ENCODE measurements at places on chromosomes 5 and 9.

DNA sequence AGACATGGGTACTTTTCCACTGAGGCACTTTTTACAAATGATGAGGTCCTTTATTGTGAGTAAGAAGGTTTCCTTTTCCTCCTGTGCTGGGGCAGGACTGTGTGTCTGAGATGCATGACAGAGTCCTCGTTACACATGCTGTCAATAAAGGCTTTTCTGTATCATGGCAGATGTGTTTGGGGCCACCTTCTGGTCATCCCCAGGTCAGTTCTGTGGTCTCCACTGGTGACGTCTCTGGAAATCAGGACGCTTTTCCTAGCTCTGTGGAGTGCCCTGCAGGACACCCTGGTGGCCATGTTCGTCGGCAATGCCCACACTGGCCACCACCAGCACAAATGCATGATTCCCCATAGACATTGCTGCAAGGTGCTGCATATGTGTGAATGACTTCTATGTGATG is 2.8 kb downstream of the CMBL start:
- DNase-seq: no peak

DNA sequence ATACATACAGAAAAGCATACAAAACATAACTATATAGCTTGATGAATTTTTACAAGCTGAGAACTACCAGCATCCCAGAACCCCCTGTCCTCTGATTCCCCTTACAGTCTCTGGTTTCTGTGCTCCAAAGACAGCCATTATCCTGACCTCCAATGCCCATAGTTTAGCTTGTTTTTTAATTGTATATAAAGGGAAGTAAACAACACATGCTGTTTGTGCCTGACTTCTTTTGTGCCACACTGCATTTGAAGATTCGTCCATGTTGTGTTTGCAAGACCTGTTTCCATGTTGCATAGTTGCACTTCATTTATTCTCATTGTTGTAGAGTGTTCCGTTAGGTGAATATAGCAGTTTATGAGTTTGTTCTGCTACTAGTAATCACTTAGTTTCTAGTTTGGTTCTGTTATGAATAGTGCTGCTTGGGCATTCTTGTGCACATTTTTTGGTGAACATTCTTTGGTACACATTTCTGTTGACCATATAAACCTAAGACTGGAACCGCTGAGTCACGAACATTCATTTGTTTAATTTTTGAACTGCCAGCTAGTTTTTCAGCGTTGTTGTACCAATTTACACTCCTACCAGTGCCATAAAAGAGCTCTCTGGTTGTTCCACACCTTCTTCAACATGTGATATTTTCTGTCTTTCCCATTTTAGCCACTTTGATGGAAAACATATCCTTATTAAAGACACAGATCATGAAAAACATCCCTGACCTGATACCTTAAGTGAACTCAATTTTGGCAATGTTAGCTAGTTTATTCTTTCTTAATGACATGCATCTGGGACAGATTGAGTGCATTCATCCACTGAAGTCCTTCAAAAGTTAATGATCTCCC is 78.1 kb upstream of the ANXA1 start:
- no peak for DNase-seq

DNA sequence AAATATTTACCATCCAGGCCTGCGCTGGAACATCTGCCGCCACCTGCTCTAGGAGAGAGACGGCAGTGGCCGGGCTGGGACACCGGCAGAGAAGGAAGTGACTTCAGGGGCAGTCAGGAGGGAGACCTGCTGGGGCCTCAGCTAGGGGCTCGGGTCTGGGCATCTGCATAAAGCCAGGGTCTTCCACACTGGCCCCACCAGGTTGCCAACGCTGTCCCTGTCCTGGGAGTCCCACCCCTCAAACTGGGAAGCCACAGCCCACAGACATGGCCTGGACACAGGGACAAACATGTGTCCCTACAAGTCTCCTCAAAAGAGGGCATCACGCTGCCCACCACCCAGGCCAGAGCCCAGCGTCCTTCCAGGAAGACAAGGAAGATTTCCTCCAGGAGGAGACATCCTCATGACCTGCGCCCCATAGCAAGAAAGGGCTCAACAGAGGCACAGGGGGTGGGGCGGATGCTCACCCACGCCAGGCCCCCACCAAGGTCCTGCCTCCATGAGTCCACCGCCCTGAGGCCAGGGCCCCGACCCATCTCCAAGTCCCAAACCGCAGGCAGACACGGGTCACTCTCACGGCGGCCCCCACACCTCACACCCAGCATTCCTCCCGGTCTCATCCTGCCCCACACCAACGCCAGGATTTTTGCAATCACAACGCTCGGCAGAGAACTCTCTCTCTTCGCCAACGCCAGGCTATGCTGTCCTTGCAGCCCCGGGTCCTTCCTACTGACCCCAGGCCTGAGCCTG is 9.0 kb downstream of the VAV2 start:
- DNase-seq: no peak

DNA sequence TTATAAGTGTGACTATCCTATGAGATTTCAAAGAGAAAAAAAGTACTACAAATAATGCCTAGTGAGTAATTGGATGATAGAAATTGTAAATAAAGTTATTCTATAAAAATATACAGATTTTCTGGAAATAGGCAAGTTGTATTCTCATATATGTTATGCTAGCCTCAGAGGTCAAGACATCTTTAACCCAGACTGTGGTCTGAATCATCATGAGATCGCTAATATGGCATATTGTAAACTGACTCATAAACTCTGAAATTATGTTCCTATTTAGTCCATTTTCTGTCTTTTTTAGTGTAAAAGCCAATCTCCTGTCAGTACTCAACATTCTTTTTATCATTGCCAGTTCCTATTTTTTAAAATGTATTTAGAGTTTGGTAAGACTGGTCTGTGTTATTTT is 14.2 kb downstream of the LOX start:
- no peak for DNase-seq

- DNase-seq: no peak
These were observed 340.3 kb downstream of the CWC27 start for GRCh38 chr5:65108786-65109743.

DNA sequence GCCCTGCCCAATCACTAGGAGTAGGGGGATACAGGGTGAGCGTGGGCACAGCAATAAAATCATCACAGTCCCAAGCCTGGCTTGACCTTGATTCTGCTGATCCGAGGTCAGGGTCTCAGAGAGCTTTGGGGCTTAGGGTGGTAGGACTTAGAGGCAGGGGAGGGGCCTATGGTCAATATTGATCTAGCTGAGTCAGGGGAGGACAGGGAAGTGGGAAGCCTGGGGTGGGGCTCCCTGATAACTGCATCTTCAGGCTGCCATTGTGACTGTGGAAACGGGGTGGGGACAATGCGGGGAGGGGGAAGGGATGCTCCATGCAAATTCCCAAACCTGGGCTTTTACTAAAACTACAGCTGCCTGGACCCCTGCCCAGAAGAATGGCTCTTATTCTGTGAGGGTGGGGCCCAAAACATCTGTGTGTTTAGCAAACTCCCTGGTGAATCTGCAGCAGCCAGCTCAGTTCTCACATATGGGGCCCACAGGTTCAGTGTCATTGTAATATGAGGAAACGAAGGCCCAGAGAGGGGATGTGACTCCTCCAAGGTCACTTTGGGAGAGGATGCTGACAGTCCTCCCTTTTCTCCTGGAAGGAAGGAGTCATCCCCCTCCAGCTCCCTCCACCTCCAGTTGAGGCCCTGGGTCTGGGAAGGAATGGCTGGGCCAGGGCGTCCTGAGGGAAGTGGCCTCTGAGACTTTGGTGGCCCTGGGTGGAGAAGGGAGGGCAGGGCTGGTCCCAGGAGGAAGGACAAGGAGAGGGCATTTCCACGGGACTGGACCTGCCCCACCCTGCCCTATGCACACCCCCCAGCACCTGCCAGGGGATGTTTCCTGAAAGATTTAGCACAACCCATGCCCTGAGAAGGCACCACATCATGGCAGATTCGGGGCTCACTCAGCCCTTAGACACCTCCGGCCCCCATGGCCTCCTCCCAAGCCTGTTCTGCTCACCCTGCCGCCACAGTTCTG is 26.4 kb downstream of the SLC6A7 start:
- no peak for DNase-seq

DNA sequence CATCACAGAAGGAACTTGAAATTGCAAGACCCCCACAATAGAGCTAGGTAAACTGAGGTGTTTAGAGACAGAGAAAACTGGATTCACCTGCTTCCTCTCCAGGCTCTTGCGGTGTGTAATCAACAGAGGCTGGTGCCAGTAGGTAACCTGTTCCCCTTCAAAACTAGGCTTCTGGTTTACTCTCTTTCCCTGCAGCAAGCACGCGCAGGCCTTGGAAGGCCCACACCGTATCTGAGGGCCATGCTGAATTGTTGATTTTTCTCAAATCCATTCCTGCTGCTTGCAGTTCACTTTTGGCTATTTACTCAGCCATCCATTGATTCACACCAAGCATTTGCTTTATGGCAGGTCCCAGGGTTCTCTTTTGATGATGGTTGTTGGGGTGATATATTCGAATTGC is 667 bp upstream of the FRRS1L start:
- DNase-seq: no peak

DNA sequence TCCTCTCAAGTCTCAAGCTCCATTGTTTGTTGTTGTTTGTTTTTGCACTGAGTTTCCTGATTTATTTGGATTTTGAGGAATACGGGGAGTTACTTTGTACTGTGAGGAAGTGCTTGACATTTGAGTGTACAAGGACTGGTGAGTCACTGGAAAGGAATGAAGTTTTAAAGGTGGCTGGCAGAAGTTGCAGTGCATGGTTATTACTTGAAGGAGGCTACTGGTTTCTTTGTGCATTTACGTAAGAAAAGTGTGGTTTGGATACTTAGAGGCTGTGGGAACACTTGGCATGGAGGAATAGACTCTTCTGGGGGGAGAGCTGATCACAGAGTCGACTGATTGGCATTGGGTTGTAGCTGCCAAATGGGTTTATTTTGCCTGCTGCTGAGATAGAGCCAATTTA is 919.0 kb downstream of the TAF11L14 start:
- DNase-seq: no peak

DNA sequence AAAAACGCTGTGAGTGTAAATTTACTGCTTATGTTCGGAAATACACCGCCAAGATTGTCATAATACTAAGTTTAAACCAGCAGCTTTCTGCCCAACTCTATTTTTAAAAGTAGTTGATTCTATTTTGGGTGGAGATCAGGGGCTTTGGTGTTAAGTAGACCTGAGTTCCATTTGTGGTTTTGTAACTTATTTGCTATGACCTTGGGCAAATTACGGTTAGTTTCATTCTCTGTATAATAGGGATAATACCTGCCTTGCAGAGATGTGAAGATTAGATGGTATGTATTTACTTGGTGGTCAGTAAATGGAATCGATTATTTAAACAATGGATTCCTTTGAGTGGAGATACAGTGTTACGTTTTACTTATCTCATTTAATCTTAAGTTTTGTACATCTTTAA is 1.6 kb downstream of the RAD23B start:
- DNase-seq: no peak

- no peak for DNase-seq
These were observed 4.8 kb upstream of the SLC2A8 start for GRCh38 chr9:127392166-127392565.

DNA sequence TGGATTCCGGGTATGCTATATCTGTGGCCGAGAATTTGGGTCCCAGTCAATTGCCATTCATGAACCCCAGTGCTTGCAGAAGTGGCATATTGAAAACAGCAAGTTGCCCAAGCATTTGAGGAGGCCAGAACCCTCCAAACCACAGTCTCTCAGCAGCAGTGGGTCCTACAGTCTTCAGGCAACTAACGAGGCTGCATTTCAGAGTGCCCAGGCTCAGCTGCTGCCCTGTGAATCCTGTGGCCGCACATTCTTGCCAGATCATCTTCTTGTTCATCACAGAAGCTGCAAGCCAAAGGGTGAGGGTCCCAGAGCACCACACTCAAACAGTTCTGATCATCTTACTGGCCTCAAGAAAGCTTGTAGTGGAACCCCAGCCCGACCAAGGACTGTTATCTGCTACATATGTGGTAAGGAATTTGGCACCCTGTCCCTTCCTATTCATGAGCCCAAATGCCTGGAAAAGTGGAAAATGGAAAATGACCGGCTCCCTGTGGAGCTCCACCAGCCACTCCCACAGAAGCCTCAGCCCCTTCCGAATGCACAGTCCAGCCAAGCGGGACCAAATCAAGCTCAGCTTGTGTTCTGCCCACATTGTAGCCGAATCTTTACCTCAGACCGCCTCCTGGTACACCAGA is 23.0 kb downstream of the ZNF474 start:
- no peak for DNase-seq

GRCh38 chr9:136354592-136355085 is 8.9 kb downstream of the DNLZ start:
- no peak for DNase-seq

DNA sequence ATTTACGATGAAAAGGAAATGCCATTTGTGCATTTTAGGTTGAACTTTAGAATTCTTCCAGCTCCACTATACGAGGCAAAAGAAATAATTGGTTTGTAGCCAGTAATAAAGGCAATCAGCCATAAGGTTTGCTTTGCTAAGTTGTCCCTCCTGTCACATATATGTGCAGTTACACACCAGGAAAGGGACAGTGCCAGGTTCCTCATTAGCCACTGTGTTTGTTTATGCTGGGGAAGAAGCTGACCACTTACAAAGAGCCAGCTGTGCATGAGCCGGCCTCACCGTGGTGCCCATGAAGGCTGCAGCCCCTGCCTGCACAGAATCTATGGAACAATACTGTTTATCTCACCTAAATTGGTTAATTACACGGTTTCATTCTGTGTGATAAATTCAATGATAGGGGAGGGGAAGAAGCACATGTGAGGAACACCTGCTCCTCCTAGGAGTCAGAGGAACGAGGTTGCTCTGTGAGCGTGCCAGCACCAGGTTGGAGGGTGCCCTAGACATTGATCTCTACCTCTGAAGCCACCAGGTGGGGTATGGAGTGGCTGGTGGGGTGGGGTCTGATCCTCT is 173.8 kb upstream of the DAP start:
- DNase-seq: no peak

DNA sequence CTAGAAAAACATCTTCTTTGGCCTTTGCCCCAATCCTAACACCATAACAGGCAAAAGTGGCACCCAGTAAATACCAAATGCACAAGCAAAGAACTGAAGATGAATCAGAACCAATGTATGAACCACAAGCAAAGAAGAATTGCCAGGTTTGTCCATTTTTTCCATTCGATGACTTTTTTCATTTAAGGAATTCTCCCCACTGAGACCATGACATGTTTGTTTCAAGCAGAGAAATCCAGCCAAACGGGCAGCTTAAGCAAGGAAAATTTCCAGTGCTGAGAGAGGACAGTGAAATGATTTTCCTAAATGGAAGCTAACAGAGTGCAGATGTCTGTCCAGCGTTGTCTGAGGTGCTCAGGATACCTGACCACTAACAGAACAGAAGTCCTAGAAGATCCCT is 203.7 kb downstream of the ADAMTS12 start:
- DNase-seq: no peak

- DNase-seq: no peak
These were observed 5.7 kb upstream of the EXOC3 start for GRCh38 chr5:437281-437771.

- DNase-seq: no peak
These were observed 509.5 kb upstream of the PAPPA start for GRCh38 chr9:115643948-115644727.

DNA sequence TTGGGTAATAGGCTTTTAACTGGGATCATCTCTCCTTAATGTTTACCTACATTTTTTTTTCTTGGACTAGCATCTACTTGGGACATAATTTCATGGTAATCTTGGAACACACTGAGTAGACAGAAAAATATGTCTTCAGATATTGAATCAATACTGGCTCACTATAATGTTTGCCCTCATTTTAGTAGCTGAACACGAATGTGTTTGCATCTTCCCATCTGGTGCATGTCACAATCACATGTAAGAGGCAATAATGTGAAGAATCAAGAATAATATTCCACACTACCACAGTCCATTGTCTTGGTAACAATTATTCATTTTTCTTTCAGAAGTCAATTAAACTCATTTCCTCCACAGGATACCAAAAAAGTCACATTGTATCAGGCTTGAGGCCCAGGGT is 382.7 kb upstream of the CDH10 start:
- no peak for DNase-seq

- DNase-seq: no peak
These were observed 8.4 kb downstream of the DCANP1 start for GRCh38 chr5:135438636-135439221.

Data from activated CD4-positive, alpha-beta T cell treated with anti-CD3 and anti-CD28 coated beads, Interleukin-2, amount 50 U/mL, for 16 hours (primary cell).